Hypothalamus (tissue), 51 donors: ENCODE measurements at places on chromosomes 2 and 18.

DNA sequence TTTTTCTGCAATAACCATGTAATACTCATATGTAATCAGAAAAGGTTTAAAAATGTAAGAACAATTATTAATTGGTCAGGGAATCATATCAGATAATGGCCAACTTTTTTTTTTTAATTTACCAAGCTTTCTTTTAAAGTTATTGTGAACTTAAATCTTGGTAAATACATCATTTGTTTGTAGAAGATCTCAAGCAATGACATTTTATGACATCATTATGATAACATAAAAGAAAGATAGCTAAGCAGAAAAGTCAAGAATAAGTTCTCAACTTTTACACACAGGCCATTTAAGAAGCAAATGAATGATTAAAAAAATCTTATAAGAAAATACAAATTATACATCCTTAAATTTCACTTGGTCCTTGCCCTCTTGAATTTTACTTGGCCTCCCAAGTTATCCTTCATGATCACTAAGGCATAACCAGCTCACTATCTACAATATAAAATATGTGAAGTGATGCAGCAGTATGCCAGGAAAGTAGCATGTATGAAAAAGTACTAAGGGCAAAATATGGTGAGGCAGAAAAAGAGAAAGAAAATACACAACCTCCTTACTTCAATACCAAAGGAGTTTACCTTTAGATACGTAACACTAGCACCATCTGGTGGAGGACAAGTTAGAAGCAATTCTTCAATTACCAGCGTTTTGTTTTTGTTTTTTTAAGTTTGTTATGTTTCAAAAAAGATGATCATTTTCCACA is 116.6 kb downstream of the SRBD1 start:
- DNase-seq = no peak

GRCh38 chr2:236078297-236079255 is 89.6 kb downstream of the GBX2 start:
- DNase-seq = no peak

DNA sequence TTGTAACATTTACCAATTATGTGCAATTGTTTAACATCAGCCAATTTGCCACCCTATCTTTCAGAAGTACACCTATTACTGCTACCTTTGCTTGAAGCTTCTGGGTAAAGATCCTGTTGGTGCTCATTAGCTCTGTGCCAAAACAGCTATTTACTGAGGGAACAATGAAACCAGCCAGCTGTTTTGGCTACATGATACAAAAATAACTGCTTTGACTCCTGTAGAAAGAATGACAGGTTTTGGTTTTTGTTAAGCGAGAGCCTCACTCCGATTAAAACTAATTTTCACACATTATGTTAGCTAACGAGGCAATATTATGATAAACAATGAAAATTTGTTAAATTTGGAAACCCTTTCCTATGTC is 907.0 kb downstream of the EPHA4 start:
- no peak for DNase-seq

- DNase-seq = no peak
Observed at GRCh38 chr18:34976534-34976898, 64.7 kb upstream of the MAPRE2 start.

DNA sequence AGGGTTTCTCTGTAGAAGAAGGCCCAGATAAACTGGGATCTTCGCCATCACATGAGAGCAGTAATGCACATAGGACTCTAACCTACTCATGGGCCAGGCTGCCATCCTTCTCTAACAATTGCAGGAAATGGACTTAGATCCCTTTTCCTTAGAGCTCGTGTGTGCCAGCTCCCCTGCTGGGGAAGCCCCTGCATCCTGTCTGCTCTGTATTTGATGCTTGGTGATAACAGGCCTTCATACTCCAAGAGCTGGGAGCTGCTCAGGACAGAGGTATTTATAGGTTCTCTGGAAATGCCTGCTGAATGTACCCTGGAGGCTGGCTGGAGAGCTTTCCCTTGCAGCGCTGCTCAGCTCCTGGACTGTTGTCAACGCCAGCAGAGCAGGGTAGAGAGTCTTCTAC is 249.6 kb downstream of the MTX2 start:
- no peak for DNase-seq

- DNase-seq = no peak
Observed at GRCh38 chr2:39718483-39718882, 52.8 kb downstream of the TMEM178A start.

GRCh38 chr2:39484206-39484605 is 47.1 kb upstream of the MAP4K3 start:
- DNase-seq = no peak

- DNase-seq = no peak
Observed at GRCh38 chr18:55199291-55199963, 240.2 kb upstream of the CCDC68 start.

- no peak for DNase-seq
Observed at GRCh38 chr2:104004821-104005220, 849.1 kb upstream of the POU3F3 start.

- no peak for DNase-seq
Observed at GRCh38 chr2:45986509-45986908, 310.7 kb upstream of the EPAS1 start.

- no peak for DNase-seq
Observed at GRCh38 chr2:126898636-126899035, at the start of gene TEX51. Gene TEX51, plus strand, starts transcription at chr2:126898890. Its CDS starts 29 bp downstream, at chr2:126898919.

GRCh38 chr2:197514754-197515153 is 1.1 kb upstream of the MOB4 start:
- no peak for DNase-seq

DNA sequence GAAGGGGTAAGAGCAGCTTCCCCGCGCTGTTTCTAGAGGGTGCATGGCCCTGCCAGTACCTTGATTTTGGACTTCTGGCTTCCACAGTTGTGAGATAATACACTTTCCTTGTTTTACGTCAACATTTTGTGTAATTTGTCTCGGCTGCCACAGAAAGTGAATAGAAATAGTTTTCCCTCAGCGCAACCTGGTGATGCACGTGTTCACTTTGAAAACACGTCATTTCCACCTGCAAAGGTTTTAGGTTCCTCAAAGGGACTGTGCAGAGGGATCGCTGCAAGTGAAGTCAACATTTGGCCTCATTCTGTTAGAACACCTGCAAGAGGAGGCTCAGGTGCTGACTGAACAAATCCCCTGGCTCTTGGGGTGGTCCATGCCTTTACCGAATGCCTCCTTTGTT is 71.7 kb downstream of the LONRF2 start:
- no peak for DNase-seq

GRCh38 chr2:185757356-185757755 is 18.8 kb downstream of the FSIP2 start:
- DNase-seq = no peak

GRCh38 chr18:58310517-58310916 is 266.5 kb downstream of the NEDD4L start:
- DNase-seq = no peak

GRCh38 chr2:36701391-36701795 is 4.9 kb downstream of the VIT start:
- no peak for DNase-seq

DNA sequence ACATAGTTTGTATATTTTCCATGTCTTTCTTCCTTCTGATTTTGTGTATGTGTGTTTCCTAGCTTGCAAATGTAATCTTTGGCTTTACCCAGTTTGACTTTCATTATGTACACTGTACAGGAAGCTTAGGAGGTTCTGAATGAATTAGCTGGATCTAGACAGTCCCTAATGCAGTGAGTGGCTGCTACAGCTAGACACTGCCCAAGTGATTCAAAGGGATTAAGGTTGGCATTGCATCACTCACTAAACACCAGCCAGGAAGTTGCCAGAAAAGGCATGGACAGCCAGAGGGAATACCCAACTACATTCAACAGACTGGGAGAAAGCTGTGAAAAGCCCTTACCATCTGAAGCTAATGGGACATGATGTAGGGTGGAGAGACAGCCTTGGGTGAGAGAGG is 316.0 kb upstream of the MEX3C start:
- DNase-seq = no peak

DNA sequence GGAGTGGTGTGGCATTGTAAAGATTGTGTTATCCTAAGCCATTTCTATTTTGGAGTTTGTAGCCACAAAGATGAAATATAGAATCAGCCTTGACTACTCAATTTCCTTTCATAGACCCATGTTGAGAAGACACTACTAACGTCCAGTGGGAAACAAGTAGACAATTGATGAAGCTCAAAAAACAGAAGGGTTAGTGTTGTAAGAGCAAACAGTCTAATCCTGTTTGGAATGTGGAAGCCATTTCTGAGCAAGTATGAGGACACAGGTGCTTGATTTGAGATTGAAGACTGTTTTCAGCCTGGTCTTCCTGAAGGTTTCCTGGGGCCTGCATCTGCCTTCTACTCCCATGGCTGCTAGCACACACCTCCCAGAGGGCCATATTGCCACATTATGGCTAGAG is 29.1 kb downstream of the B3GNT2 start:
- no peak for DNase-seq

DNA sequence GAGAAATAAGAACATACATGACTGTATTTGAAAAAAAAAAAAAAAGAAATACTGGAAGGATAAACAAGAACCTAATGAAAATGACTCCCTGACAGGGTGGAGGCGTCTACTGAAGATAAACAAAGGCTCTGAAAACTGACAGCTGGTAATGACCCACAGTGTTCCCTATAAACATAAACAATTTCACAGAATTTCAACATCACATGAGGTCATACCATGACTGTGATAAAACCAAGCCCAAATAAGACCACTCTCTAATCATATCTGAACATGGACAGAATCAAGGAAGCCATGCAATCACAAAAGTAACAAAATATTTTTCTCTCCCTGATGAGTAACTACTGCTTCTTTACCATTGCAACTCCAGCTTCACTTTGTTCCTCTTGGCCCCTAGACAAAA is 159.3 kb downstream of the FAM124B start:
- no peak for DNase-seq

DNA sequence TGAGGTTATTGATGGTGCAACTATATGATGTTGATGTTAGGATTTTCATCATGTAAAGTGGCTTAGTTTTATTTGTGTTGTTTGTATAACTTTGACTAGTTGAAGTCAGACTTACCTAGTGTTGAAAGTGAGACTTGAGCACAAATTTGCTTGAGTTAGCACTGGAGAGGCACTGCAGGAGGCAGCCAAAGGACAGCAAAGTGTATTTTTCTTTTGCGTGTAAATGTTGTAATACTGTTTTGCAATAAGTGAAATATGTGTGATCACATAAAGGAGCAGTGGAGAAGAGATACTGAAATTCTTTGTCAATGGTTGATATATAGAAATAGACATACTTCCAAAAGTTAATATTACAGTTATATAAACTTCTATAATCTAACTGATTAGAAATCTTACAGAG is 332.0 kb upstream of the RAB12 start:
- no peak for DNase-seq

GRCh38 chr2:226691255-226691654 is 108.4 kb downstream of the IRS1 start:
- no peak for DNase-seq

GRCh38 chr18:69447886-69448285 is 47.2 kb downstream of the DOK6 start:
- DNase-seq = no peak

GRCh38 chr2:5690718-5691220 is 1.4 kb upstream of the SOX11 start:
- no peak for DNase-seq

GRCh38 chr2:136226903-136227302 is 109.0 kb upstream of the CXCR4 start:
- DNase-seq = no peak

GRCh38 chr18:59980188-59980637 is 80.4 kb downstream of the PMAIP1 start:
- DNase-seq = no peak

- DNase-seq = no peak
Observed at GRCh38 chr2:98899041-98899702, 36.9 kb downstream of the CRACDL start.

GRCh38 chr2:86072271-86072858 is 33.3 kb downstream of the POLR1A start:
- DNase-seq = no peak

GRCh38 chr2:24072259-24072658 is 3.9 kb downstream of the SF3B6 start:
- DNase-seq = no peak

- DNase-seq = no peak
Observed at GRCh38 chr2:873651-874580, 76.7 kb upstream of the SNTG2 start.

- DNase-seq = no peak
Observed at GRCh38 chr2:171669121-171669520, 18.1 kb upstream of the DYNC1I2 start.

GRCh38 chr2:149747456-149747855 is 159.9 kb upstream of the MMADHC start:
- no peak for DNase-seq

GRCh38 chr2:191009541-191010374 is 4.2 kb downstream of the STAT1 start:
- DNase-seq = no peak

GRCh38 chr18:33355263-33355662 is 85.3 kb downstream of the CCDC178 start:
- DNase-seq = no peak

- no peak for DNase-seq
Observed at GRCh38 chr2:20381457-20381856, 30.8 kb upstream of the PUM2 start.

GRCh38 chr2:144183727-144184126 is 336.2 kb downstream of the ZEB2 start:
- DNase-seq = no peak

DNA sequence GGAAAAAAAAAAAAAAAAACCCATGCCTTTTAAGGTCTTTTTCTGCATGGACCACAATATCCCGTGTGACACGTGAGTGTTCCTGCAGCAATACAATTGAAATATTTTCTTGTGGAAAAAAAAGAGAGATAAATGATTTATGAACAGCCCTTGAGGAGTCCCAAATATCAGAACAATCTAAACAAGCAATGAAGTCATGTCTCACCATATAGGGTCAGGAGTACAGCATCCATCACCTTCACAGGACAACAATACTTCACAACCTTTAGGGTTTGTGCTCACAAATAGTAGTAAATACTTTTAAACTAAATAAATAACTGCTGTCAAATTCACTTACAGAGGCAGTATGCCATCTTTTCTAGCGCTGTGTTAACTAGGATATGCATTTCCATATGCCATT is 87.9 kb downstream of the ZEB2 start:
- no peak for DNase-seq

GRCh38 chr18:23226391-23226790 is 91.1 kb downstream of the CABLES1 start:
- no peak for DNase-seq

- DNase-seq = no peak
Observed at GRCh38 chr2:54652540-54652939, 70.9 kb upstream of the EML6 start.

DNA sequence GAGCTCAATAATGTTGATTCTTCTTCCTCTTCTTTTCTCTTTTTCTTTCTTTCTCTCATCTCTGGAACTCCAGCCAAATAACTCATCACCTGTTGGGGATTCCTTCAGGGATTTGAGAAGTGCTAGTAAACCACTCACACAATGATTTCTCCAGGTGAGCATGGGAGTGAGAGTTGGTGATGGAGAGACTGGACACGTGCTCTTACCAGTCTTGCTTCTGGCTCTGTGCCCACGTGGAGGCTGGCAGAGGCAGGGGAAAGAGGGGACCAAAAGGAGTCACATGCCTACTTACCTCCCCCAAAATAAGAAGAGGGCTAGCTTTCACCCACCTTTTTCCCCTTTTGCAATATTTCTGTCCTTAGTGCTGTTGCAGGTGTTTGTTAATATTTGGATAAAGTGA is 28.6 kb upstream of the CCDC85A start:
- no peak for DNase-seq
